Bronchial smooth muscle cell (primary cell): ENCODE measurements at places on chromosomes 6 and 20. TPM values are rescaled to one million over a fixed set of nuclear protein-coding genes. Genes with fewer than 3 reads are reported as not detected.

Gene RAET1L
- total RNA-seq: not detected in 2 replicates

Gene PRDM13
- total RNA-seq: not detected in 2 replicates

Gene RIMS1
- total RNA-seq: 0.16 and 0.17 TPM in 2 replicates

Gene INSM1
- not detected in 2 replicates for total RNA-seq

Gene HAO1
- not detected in 2 replicates for total RNA-seq

Gene HLA-DPB1
- total RNA-seq: 3.5 and 10.4 TPM in 2 replicates

Gene STMND1
- not detected in 2 replicates for total RNA-seq

Gene ACTL10
- 1.1 and 1.9 TPM in 2 replicates for total RNA-seq

Gene MUC22
- not detected in 2 replicates for total RNA-seq

Gene CNR1
- total RNA-seq: under 0.01 TPM in 1 of 2 replicates, not detected in the other

Gene PRRT1
- total RNA-seq: 0.09 and 0.32 TPM in 2 replicates

Gene OTOR
- not detected in 2 replicates for total RNA-seq

Gene LPIN3
- total RNA-seq: 4.6 and 5.4 TPM in 2 replicates

Gene TBX18
- 8.2 and 32.6 TPM in 2 replicates for total RNA-seq

Gene SMIM13
- 3.2 and 3.5 TPM in 2 replicates for total RNA-seq

Gene CST3
- total RNA-seq: 164 and 269 TPM in 2 replicates

Gene MAK
- not detected in 2 replicates for total RNA-seq

Gene QRSL1
- 7.3 and 7.6 TPM in 2 replicates for total RNA-seq

Gene LBP
- total RNA-seq: 0.16 TPM in 1 of 2 replicates, not detected in the other

Gene HEY2
- not detected in 2 replicates for total RNA-seq

Gene REM1
- total RNA-seq: not detected in 2 replicates

Gene TCF15
- under 0.01 TPM in 1 of 2 replicates, not detected in the other for total RNA-seq

Gene PLCB1
- 17.3 and 24.9 TPM in 2 replicates for total RNA-seq

Gene TFAP2C
- not detected in 2 replicates for total RNA-seq
